ENCODE measurements at places on chromosomes 2 and 18.

- DNase-seq, result no peak
Observed at GRCh38 chr2:65863713-65864112, 431.3 kb upstream of the SPRED2 start.

- DNase-seq, result no peak
Observed at GRCh38 chr18:44842588-44843412, 162.1 kb downstream of the SETBP1 start.

DNA sequence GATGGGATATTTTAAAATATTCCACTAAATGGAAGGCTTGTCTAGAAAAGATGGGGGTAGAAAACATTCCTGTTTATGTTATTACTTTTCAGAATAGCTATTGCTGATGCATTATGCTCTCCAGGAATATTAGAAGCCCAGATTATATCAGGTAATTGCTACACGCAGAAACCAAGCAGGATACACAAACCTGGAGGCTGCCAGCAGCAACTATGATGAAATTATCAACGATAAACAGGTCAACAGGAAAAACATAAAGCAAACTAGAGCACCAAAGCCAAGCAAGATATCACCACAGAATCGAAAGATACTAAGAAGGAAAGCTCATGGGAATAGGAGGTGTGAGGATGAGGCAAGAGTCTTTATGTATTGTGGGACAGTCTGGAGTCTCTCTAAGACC is 113.2 kb upstream of the SPATS2L start:
- DNase-seq, result no peak

DNA sequence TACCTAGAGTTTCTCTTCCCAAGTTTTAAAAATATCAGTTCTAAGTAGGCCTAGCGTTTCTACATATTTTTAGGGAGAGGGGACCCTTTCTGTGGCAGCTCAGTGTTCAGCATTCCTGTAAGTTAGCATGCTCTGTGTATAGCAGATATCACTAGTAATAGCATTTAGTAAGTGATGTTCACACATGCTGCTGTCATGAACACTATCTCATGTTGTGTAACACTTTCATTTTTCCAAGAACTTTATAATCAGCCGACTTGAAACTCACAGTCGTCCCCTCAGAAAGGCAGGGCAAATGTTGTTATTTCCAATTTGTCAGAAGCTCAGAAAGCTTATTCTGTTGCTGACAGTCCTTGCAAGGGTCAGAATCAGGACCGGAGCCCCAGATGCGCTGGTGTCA is 267.7 kb downstream of the ALPK2 start:
- no peak for DNase-seq

DNA sequence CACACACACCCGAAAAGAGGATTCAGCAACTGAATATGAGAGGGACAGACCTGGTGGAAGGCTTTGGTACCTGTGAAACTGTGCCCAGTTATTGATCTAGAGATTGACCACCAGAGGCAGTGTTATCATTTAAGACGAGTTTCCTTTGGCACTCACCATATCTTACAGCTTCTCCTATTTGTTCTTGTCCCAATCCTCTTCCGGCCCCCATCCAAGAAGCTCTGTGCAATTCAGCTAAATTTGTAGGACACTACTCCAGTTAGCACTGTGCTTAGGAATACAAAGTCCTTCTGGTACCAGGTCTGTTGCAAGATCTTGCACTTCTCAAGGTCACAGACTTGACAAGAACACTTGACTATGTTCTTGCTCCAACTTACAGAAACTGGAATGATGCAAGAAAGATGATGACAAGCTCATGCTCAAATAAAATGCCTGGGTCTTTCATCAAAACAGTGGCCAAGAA is 177.7 kb downstream of the TMEM247 start:
- peak; percentile 60 for DNase-seq

DNA sequence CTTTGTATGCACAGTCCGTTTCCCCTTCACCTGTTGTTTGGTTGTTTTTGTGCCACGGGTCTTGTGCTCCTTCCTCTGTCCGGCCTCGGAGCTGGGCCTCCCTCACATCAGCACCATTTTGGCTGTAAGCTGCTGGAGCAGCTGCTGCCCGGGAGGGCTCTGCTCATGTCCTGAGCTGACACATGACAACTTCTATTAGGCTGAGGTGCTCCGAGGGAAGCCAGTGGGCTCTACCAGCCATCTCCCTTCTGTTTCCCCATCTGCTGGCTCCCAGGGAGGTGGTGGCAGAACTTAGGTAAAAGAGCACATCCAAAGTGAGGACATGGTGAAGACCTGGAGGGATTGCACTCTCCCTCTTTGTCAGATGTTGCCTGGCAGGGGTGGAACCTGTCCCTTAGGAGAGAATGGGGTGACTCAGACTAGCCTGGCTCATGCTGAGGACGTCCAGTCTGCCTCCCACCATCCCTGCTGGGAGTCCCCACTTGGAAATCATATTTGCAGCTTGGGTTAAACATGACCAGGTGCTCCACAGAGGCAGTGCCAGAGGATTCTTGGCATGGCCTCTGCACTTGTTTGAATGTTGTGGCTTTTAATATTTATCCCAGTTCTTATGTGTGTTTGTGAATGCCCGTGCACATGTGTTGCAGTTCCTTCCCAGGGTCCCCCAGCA is 49.8 kb upstream of the TNP1 start:
- peak; percentile 51 for DNase-seq

DNA sequence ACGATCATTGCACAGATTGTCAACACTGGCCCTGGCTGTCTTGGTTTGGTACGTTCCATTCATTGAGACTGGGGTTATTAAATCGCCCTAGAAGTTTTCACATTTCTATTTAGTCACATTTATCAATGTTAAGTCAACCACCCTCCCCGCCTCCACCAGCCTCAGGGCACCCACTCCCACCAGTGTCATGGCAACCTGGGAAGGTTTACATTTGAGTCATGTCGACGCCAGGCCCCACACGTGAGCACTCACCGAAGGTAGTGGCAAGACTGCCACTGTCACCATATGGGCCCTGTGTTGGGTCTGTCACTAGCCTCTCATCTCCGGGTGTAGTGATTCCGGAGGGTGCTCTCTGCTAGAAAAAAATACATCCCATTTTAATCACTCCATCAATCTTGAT is 194.2 kb downstream of the TWIST2 start:
- no peak for DNase-seq

DNA sequence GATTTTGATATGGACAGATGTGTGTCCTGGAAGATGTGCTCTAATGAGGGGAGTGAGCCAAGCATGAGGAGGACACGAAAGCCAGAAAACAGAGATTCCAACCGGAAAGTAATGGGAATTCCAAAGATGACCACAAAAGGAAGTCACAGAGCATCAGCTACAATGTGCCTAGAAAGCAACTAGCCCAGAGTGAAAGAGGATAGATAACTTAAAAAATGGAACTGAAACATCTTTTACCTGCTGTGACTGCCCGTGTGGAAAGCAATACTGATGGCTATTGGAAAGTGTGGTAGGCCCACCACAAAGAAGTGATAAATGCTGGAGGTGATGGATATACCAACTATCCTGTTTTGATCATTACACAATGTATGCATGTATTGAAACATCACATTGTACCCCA is 21.6 kb downstream of the DNMT3A start:
- DNase-seq, result no peak
